ENCODE measurements at places on chromosomes 1 and 21.

DNA sequence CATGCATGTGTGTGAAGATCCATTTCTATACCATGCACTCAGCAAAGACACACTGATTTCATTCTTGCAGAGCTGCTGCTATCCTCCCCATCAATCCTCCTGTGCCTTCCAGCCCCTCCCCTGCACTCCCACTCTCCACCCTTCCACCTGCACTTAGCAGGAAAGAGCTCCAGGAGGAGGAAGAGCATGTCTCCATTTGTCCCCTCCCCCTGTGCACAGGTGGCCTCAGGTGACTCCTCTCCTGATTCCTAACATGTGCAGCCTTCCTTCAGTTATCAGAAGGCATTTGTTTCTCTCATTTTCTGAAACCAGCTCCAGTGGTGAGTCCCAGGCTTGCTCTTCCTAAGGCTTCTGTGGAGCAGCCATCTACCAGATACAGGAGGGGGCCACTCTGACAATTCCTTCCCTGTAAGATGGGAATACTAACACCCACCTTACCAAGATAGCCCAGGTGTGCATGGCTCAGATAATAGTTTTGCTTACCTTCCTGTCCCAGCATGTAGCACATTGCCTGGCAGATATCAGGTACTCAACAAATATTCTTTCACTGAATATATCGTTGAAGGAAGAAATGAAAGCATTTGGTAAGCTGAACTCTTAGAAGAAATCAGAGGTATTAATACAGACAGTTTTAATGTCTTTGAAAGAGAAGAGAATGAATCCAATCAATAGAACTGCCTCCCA, 21.9 kb upstream of the FAM3B start:
- no peak for DNase-seq

GRCh38 chr1:226723657-226724532, 15.2 kb downstream of the ITPKB start:
- no peak for DNase-seq

DNA sequence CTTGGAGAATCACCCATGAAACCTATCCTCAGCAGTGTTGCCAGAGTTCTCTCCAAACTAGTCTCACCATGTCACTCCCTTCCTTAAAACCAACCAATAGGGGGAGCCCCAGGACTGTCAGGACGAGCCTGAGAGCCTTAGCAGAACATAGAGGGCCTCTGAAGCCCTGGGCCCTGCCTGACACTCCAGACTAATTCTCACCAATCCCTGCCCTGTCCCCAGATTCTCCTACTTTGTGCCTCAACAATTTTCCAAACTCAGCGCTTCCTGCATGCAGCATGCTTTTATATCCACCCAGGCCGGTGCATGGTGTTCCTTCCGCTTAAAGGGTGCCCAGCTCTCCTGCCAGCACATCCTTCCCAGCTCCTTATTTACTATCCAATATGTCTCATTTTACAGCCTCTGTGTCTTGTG, 42.7 kb downstream of the HSD3B1 start:
- DNase-seq: no peak

GRCh38 chr1:185969028-185969427, 234.8 kb downstream of the HMCN1 start:
- DNase-seq: no peak

DNA sequence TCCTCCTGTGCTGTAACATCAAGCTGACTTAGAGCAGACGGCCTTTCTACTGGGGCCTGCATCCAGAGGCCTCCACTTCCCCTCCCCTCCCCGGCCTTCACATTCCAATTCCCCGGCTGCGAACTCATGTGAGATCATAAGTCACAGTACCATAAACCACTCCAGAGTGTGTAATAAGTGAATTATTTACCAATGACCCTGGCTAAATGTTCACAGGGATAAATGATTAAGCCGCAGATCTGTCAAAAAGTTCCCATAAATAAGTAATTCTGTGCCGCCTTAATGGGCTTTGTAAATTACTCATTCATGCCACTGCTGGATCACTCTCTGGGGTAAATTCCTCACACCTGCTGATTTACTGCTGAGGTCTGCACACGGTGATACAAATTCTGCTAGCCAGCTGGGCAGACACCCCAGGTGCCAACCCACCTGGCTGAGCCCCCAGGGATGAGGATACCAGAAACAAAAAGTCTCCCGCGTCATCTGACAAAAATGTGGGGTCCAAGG, 27.4 kb upstream of the KIRREL1 start:
- no peak for DNase-seq

Data from activated CD4-positive, alpha-beta T cell treated with anti-CD3 and anti-CD28 coated beads for 4 hours (primary cell).